ENCODE measurements at places on chromosomes 11 and 22.
A peak's percentile ranks its signal among the peaks of the same experiment; 100 is the strongest.

- DNase-seq = peak; percentile 41
These were observed 240.6 kb downstream of the ETS1 start for GRCh38 chr11:128346804-128347203.

GRCh38 chr22:47192651-47193437 lies 430.4 kb downstream of the TBC1D22A start:
- no peak for DNase-seq

DNA sequence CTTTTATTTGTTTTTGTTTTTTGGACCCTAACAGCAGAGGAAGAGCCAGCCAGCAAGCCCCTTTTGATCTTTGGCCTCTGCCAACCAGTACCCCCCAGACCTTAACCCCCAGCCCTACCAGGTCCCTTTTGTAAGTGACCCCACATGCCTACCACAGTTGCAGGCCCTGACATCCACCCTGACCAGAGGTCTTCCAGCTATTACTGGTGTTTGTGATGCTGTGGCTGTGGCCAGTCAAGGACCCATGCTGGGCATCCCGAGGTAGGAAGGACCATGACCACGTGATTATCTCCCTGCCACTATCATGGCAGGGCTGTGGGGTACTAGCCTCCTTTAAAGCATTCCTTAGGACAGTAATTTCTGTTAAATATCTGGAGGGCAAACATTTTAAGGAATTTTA lies 9.0 kb downstream of the MED15 start:
- no peak for DNase-seq

DNA sequence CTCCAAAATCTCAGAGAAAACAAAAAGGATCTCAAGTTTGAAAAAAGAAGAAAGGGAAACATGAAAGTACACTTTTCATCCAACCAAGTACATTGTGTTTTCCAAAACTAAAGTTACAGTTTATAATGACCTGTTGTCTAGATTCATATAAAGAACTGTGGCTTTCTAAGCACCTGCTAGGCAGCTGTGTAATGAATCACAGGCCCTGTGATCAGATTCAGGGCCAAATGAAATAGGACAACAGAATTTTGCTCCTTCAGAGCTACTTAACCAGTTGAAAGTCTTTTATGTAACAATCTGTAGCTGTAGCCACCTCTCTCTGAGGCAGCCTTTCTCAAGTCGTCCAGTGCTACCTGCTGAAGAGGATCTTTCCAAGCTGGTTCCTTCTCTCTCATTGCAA lies 960.0 kb upstream of the RAG2 start:
- no peak for DNase-seq

DNA sequence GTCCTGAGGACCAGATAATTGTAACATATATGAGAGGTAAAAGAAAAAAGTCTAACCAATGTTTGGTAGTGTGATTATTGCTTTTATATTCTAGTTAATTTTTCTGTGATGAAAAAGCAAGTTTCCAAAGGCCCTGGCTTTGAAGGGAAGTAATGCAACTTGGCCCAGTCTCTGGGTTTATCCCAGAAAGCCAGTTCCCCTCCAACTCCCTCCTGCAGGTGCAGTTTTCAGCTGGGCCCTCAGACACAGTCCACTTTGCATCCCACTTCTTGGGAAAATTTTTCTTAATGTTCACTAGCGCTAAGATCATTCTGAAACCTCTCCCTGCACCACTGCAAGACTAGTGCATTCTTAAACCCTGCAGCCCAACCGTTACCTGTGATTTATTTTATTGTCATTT lies 586.8 kb downstream of the NTM start:
- DNase-seq = no peak

GRCh38 chr11:69721745-69722144 lies 17.9 kb upstream of the FGF19 start:
- DNase-seq = no peak

- no peak for DNase-seq
These were observed 40.9 kb upstream of the BLID start for GRCh38 chr11:122156940-122157382.

DNA sequence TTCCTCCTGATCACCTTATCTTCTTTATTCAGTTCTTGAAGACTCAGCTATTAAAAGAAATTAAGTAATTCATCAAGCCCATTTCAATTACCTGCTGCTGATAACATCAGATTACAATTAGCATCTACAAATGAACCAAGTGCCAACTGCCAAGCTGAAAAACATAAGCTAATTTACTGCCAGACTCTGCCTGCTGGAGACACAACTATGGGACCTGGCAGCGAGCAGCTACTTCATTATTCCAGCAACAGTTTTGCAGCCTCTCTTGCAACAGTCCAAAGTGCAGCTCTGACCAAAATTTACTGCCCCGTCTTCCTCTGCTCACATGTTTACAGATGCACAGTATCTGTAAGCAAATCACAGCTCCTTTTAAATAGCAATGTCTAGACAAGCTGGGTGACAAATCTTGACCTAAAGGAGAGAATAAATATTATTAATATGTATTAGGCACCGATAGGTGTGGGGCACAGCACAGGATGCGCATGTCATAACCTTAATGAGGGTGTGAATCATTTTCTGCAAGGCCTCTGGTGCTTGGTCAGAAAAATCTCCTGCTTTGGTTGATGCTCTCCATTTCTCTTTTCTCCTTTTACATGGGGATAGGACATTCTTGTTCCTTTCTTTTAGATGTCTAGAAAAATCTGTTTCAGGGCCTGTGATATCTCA lies 232.2 kb upstream of the PITPNB start:
- DNase-seq = no peak

GRCh38 chr11:66116576-66117361 lies 46.7 kb downstream of the PACS1 start:
- no peak for DNase-seq

Measured in putamen (tissue), 1 donor.